Activated CD8-positive, alpha-beta T cell treated with anti-CD3 and anti-CD28 coated beads, Interleukin-2, amount 10 ng/mL, durations not matched to agents 7 days and 5 days (primary cell): ENCODE measurements at places on chromosomes 5 and 9. TPM values are rescaled to one million over a fixed set of nuclear protein-coding genes. Genes with fewer than 3 reads are reported as not detected.

DNA sequence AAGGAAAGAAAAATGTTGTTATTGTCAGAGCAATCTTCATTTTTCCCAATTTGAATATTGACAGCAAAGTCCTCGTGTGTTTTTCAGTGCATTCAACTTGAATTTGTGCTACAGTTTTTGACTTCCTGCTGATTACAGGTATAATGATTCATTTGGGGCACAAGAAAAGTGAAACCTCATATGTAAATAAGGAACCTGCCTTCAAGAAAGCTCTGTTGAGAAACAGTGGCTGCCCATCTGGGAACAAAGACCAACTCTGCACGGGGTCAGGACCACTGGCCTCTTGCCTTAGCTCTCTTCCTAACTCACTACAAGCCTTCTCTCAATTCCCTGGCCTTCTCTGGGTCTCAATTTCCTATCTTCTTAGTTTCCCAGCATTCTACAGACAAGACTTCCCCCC lies 21.0 kb downstream of the TIMD4 start:
- peak overlapping the region; percentile 94 for H3K27ac ChIP-seq
- no peak for DNase-seq
- H3K36me3 ChIP-seq, result peaks cover 51% of the 10 kb centered on the region
- H3K27me3 ChIP-seq, result no peaks in the 10 kb centered on the region
- H3K4me1 ChIP-seq, result peaks cover 57% of the 10 kb centered on the region

DNA sequence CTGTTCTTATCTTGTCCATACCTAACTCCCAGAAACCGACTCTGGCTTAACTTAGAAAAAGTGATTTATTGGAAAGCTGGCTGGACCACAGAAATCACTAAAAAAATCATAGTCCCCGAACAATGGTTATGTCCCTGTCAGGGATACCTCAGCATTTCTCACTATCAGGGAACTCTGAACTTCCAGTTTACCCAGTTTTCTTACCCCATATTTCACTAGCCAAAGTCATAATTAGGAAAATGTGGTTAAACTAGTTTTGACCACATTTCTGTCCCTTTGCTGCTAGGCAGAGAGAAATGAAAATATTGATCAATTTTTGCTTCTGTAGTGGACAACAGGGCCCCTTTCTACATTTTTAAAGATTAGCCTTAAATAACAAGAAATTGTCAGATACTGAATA lies 38.2 kb downstream of the ST8SIA4 start:
- H3K27me3 ChIP-seq, result no peaks in the 10 kb centered on the region
- H3K36me3 ChIP-seq, result peaks cover 70% of the 10 kb centered on the region
- no peak overlapping the region for H3K27ac ChIP-seq
- DNase-seq, result no peak
- H3K4me1 ChIP-seq, result peaks cover 34% of the 10 kb centered on the region

DNA sequence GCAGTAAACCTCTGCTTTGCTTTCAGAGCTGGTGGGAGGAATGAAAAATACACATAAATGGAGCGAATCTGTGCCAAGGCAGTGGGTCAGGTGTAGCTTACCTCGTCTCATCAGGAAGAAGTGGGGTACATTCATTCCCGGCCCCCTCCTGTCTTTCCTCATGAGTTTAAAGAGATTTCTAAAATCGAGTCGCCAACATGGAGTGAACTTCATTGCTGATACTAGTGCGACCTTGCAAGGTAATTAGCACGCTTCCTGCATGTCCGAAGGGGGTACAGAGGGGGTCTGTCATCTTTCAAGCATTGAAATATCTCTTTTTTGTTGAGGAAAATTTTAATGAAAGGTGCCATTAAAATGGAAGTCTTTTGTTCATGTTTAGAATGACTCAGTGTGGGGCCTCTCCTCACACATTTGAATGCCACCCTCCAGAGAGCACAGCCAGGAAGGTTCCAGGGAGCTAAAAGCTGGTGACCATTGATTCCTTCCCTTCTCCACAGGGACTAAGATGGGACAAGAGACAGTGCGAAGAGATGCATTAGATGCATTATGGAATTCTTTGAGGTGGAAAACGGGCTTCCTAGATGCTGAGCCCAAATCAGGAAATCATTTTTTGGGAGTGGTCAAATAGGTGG lies 114.2 kb downstream of the IRX1 start:
- H3K4me3 ChIP-seq, result no peak overlapping the region
- no peak for DNase-seq
- H3K27me3 ChIP-seq, result no peaks in the 10 kb centered on the region
- no peak overlapping the region for H3K27ac ChIP-seq
- no peaks in the 10 kb centered on the region for H3K4me1 ChIP-seq
- no peaks in the 10 kb centered on the region for H3K36me3 ChIP-seq

DNA sequence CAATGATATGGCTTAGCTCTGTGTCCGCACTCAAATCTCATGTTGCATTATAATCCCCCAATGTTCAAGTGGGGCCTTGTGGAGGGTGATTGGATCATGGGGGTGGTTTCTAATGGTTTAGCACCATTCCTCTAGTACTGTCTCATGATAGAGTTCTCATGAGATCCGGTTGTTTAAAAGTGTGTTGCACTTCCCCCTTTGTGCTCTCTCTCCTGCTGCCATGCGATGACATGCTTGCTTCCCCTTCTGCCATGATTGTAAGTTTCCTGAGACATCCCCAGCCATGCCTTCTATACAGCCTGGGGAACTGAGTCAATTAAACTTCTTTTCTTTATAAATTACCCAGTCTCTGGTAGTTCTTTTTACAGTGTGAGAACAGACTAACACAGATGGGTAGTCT lies 427.1 kb downstream of the CHSY3 start:
- H3K4me3 ChIP-seq, result no peak overlapping the region
- no peaks in the 10 kb centered on the region for H3K36me3 ChIP-seq
- H3K27me3 ChIP-seq, result no peaks in the 10 kb centered on the region
- no peak overlapping the region for H3K27ac ChIP-seq
- no peak for DNase-seq

GRCh38 chr5:106755789-106756188 lies 914.9 kb downstream of the EFNA5 start:
- H3K36me3 ChIP-seq, result no peaks in the 10 kb centered on the region
- no peak overlapping the region for H3K4me3 ChIP-seq
- H3K4me1 ChIP-seq, result no peaks in the 10 kb centered on the region

- H3K27me3 ChIP-seq, result no peaks in the 10 kb centered on the region
- no peak overlapping the region for H3K27ac ChIP-seq
- DNase-seq, result no peak
- H3K4me3 ChIP-seq, result no peak overlapping the region
- no peaks in the 10 kb centered on the region for H3K4me1 ChIP-seq
Measured at GRCh38 chr5:126961702-126962101, 68.7 kb downstream of the MARCHF3 start.

GRCh38 chr5:146484714-146485391 lies 31.1 kb downstream of the GPR151 start:
- H3K4me1 ChIP-seq, result no peaks in the 10 kb centered on the region
- no peak overlapping the region for H3K4me3 ChIP-seq
- H3K36me3 ChIP-seq, result peaks cover 62% of the 10 kb centered on the region

DNA sequence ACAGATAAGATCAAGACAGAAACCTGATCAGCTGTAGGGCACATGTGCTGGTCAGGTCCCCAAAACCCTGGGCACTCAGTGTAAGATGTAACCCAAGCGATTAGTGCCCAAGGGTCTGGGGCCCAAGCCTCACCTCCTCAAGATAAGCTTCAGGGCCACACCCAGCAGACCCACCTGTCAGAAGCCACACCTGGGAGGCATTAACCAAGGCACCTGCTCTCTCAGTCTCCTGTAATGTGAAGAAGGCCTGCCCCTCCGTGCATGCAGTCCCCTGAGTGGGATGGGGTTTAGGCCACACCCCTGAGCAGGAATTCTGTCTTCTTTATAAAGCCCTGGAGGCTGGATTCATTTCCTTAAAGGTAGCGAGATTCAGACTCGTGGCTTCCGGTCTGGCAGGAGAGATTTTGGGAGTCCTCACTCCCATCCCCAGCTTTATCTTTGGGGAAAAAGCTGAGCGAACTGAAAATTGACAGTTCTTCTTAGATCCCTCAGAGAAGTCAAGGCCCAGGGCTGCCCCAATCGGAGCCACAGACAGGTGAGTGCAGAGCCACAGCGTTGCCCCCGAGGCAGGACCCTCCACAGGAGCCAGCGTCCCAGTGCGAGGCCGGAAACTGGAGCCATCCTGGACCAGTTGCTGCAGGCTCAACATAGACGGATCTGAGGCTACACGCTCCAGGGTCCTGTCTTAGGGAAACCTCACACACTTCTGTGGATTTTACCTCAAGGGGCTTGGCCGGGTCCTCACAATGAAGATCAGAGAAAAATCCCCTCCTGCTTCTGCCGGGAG lies 357.6 kb upstream of the IRX4 start:
- no peak overlapping the region for H3K4me3 ChIP-seq
- DNase-seq, result no peak
- H3K27me3 ChIP-seq, result no peaks in the 10 kb centered on the region
- no peak overlapping the region for H3K27ac ChIP-seq
- no peaks in the 10 kb centered on the region for H3K36me3 ChIP-seq

- no peaks in the 10 kb centered on the region for H3K36me3 ChIP-seq
- no peak overlapping the region for H3K4me3 ChIP-seq
- DNase-seq, result no peak
- H3K27ac ChIP-seq, result no peak overlapping the region
- no peaks in the 10 kb centered on the region for H3K27me3 ChIP-seq
Measured at GRCh38 chr9:16959391-16959790, 88.9 kb upstream of the BNC2 start.

- H3K27ac ChIP-seq, result no peak overlapping the region
- H3K4me1 ChIP-seq, result peaks cover 9% of the 10 kb centered on the region
- no peaks in the 10 kb centered on the region for H3K36me3 ChIP-seq
Measured at GRCh38 chr5:172801179-172801671, 30.2 kb upstream of the DUSP1 start.

GRCh38 chr9:21995006-21995665 lies 545 bp downstream of the CDKN2B-AS1 start:
- peaks cover 22% of the 10 kb centered on the region for H3K27me3 ChIP-seq
- peak overlapping the region; percentile 94 for H3K4me3 ChIP-seq
- peaks cover 42% of the 10 kb centered on the region for H3K36me3 ChIP-seq
- H3K4me1 ChIP-seq, result peaks cover 35% of the 10 kb centered on the region

- peaks cover 15% of the 10 kb centered on the region for H3K27me3 ChIP-seq
- no peaks in the 10 kb centered on the region for H3K4me1 ChIP-seq
- peak; percentile 39 for DNase-seq
- no peaks in the 10 kb centered on the region for H3K36me3 ChIP-seq
- no peak overlapping the region for H3K4me3 ChIP-seq
- no peak overlapping the region for H3K27ac ChIP-seq
Measured at GRCh38 chr5:59390074-59390659, 503.4 kb downstream of the PDE4D start.

GRCh38 chr5:73155271-73156222 lies 17.4 kb upstream of the TMEM174 start:
- H3K36me3 ChIP-seq, result no peaks in the 10 kb centered on the region
- H3K27me3 ChIP-seq, result peaks cover 71% of the 10 kb centered on the region
- DNase-seq, result no peak
- H3K4me3 ChIP-seq, result no peak overlapping the region

DNA sequence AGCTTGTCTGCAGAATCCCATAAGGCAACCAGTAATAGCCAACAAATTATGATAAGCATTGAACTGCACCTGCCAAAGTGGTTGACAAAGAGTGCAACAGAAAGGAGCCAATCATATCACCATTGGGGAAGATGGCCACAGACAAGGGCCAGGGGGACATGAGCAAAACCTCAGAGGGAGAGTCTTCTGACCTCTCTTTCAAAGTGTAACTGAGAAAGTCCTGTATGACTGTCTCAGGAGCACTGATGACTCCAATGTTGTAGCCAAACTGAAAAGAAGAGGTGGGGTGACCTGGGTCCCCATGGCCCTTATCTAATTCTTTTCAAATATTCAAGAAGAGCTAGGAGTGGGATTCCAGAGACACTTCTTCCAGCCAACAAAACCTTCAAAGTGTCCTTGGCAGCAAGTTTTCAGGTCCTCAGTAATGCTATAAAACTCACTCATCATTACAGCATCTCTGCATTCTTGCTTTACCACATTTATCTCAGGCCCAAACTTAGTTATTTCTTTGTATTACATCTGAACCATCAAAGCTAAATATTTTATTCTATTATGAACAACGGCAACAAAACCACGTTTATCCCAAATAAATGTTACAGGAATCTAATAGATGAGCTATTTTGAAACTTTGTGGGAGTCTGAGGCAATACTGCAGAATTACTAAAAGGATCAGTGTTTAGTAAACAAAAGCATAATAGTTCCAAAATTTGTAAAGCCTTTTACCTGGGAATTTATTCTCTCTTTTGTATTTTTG lies 24.4 kb downstream of the FBLL1 start:
- peaks cover 60% of the 10 kb centered on the region for H3K36me3 ChIP-seq
- no peak overlapping the region for H3K4me3 ChIP-seq
- H3K27ac ChIP-seq, result no peak overlapping the region
- no peaks in the 10 kb centered on the region for H3K27me3 ChIP-seq
- no peaks in the 10 kb centered on the region for H3K4me1 ChIP-seq

Gene IL13
- total RNA-seq, result 1.6 TPM

Gene PDZD2
- total RNA-seq, result not detected

Gene PHF24
- not detected for total RNA-seq

Gene ADCY2
- total RNA-seq, result not detected
